ENCODE measurements at places on chromosomes 2 and 18.

DNA sequence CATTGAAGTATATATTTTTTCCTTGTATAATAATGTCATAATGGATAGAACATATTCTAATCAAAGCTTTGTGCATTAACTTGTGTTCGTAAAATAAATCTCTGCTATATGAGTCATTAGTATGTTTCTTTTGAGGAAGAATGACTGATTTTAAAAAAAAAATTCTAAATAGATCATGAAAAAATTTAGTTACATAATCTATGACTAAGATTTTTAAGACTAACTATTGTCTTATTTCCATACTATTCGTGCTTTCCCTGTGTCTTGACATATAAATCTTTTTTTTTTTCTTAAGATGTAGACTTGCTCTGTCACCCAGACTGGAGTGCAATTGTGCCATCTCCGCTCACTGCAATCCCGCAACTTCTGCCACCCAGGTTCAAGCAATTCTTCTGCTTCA lies 226.1 kb downstream of the DSEL start:
- DNase-seq = no peak

GRCh38 chr2:113685471-113685870 lies 58.4 kb downstream of the RABL2A start:
- DNase-seq = no peak

DNA sequence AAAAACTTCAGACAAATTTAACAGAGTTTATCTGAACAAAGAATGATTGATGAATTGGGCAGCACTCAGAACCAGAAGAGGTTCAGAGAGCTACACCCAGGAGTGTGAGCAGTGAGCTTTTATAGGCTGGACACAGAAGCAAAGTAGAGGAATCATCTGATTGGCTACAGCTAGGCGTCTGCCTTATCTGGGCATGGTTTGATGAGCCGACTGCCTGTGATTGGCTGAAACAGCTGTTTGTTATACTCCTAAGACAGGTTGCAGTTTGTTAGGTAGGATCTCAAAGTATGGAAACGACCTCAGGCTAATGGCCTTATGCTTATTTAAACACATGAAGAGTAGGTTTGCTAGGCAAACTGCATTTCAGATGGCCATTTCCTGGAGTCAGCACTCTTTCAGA lies 188.9 kb downstream of the MYO1B start:
- no peak for DNase-seq

DNA sequence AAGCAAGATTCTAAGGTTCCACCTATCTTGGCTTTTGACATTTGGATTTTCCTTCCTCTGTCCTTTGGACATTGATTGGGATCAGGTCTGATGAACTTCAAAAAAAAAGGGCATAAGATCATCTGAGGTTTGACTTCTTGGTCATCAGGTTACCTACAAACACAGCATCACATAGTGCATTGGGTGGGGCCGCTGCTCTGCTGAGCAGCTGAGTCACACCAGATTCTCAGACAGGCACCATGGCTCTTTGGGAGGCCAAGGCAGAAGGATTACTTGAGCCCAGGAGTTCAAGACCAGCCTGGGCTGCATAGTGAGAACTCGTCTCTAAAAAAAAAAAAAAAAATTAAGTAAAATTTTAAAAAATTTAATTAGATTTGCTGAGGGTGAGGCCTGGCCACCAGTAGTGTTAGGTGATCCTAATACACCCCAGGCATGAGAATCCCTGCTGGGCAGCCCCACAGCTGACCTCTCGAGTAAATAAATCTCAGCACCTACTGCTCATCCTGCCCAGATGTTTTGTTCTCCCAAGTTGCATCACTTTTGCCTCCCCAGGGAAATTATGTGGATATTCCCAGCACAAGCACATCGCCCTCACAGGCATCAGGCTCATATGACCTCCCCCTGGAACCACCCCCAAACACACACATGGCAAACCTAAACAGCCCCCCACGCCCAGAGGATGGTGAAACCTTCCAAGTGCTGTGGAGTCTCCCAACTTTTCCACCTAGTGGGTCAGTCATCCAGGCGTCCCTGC lies 5.3 kb downstream of the MLPH start:
- no peak for DNase-seq

GRCh38 chr2:50490991-50491390 lies 540.9 kb downstream of the NRXN1 start:
- no peak for DNase-seq

GRCh38 chr2:65583061-65583460 lies 150.7 kb upstream of the SPRED2 start:
- no peak for DNase-seq

GRCh38 chr18:41783065-41783818 lies 171.8 kb upstream of the PIK3C3 start:
- DNase-seq = no peak

DNA sequence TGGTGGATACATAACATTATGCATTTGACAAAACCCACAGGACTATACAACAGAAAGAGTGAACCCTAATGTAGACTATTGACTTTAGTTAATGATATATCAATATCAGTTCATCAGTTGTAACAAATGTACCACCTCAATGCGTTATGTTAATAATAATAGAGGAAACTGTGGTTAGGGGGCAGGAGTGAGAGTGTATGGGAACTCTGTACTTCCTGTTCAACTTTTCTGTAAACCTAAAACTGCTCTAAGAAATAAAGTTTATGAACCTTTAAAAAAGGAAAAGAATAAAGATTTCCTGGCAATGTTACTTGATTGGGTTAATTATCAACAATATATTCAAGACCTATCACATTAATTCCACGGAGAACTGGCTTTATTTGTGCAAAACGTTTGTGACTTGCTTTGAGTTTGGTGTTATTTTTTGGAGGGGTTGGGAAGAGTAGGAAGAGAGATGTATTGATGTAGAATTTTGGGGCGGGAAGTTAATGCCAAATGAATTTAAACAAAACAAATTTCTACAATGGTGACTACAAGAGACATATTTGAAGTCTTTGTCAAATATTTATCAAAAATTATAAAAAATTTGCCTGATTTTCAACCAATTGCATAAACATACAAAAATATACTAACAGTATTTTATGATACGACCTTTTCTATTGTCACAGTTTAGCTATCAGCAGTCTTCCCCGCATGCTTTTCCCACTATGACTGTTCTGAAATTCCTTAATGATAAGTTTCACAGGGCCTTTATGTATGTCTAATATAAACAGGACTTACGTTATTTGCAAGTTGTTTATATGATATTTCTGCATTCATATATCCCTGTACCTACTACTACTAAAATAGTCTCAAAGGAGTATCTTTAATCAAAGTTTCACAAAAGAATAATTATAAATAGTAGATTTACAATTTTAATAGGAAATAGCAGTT lies 2.1 kb upstream of the RTN4 start:
- no peak for DNase-seq

- peak; percentile 44 for DNase-seq
These were observed 43.0 kb downstream of the CROCC2 start for GRCh38 chr2:240948905-240949790.

- DNase-seq = no peak
These were observed 422.5 kb downstream of the CMPK2 start for GRCh38 chr2:6443061-6443823.

- DNase-seq = no peak
These were observed 235.0 kb downstream of the PMAIP1 start for GRCh38 chr18:60134806-60135205.

All from left forelimb (tissue), 1 donor.